Lung (tissue), 17 donors: ENCODE measurements at places on chromosomes 6 and 20.

- DNase-seq = no peak
Measured at GRCh38 chr6:32329141-32329540, 42.6 kb downstream of the TSBP1 start.

- DNase-seq = no peak
Measured at GRCh38 chr6:41093729-41094128, 21.0 kb downstream of the NFYA start.

- no peak for DNase-seq
Measured at GRCh38 chr6:54892831-54893230, 46.3 kb downstream of the FAM83B start.

- no peak for DNase-seq
Measured at GRCh38 chr6:81979767-81980166, 227.3 kb upstream of the TENT5A start.

DNA sequence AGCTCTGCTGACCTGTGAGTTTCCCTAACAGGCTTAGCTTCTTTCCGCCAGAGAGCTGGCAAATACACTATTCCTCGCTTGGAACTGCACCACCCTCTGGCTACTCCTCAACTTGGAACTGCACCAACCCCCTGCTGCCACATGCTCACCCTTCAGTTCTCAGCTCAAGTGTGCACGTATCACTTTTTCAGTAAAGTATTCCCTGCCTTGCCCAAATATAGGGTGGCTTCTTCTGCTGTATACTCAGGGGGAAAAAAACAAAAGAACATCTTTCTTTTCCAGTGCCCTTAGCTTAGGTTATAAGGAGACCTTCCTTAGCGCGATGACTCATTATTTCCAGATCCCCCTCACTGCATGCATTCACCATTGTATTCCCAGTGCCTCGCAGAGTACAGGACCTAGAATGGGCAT lies 21.2 kb downstream of the GNAS-AS1 start:
- peak; percentile 36 for DNase-seq

GRCh38 chr20:353166-353565 lies 6.3 kb downstream of the NRSN2 start:
- no peak for DNase-seq

- peak; percentile 41 for DNase-seq
Measured at GRCh38 chr20:52941808-52942207, 30.4 kb upstream of the TSHZ2 start.

- DNase-seq = no peak
Measured at GRCh38 chr6:145668844-145669243, 66.5 kb downstream of the EPM2A start.

DNA sequence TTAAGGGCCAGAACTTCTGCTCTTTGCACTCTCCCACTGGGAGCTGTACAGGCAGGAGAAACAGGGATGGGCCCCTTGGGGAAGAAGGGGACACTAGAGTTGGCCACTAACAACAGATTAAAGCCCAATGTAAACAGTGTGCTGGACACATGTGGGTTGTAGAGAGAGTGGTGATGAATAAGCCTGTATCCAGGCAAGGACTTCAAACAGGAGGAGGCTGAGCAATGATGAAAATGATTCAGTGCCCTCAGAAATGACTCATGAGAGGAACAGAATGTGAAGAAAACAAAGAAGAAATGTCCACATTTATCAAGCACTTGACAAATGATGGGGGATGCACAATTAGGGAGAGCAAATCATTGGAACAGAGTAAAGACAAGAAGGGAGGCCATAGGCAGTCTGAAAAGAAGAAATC lies 242.3 kb downstream of the TBX18 start:
- DNase-seq = no peak

- DNase-seq = no peak
Measured at GRCh38 chr6:41228616-41229015, 467 bp downstream of the TREML4 start.

DNA sequence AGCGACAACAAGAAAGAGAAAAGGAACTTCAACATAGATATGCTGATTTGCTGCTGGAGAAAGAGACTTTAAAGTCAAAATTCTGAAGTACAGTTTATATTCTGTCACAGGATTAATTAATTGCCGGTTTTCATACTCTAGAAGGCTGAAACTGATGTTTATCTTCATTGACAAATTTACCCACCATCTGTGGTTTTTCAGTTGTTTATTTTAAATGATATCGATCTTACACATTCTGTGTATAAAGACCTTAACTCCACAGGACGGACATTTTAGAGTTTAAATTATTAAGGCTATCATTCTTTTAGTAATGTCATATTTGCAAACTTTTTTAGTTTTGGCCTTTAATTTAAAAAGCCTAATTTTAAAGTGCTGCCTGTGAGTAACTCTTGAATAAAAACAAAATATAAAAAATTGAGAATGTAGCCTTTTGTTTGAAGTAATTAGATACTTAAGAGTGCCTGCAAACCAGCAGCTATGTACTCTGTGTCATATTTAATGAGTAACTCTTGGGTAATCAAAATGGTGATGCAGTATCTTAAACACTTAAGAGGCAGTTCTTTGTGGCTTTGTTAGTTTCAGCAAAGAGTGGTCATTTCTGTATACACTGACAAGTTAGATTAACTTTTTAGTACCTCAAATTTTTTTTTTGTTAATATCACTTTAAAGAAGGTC lies 59.3 kb downstream of the CDC5L start:
- DNase-seq = peak; percentile 33

DNA sequence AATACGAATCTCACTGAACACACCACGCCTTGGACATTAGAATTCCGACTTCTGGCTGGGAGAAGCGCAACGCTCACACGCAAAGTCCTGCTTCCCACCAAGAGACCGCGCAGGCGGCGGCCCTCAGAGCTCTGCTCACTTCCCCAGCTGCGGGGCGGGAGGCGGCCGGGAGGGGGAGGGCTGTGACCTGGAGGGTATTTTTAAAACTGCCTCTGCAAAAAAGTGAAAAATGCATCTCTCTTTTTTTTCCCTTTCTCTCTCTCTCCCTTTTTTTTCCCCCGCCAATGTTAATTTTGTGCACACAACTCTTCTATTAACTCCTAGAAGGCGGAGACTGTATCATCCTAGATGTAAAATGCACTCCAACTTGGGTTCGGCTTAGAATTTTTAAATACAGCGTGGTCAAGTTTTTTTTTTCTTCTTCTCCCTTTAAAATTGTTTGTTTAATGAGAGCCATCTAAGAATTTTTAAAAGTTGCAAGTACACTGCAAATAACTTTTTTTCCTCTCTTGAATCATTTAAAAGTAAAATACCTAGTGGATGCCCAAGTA lies 66.4 kb downstream of the STX11 start:
- no peak for DNase-seq

DNA sequence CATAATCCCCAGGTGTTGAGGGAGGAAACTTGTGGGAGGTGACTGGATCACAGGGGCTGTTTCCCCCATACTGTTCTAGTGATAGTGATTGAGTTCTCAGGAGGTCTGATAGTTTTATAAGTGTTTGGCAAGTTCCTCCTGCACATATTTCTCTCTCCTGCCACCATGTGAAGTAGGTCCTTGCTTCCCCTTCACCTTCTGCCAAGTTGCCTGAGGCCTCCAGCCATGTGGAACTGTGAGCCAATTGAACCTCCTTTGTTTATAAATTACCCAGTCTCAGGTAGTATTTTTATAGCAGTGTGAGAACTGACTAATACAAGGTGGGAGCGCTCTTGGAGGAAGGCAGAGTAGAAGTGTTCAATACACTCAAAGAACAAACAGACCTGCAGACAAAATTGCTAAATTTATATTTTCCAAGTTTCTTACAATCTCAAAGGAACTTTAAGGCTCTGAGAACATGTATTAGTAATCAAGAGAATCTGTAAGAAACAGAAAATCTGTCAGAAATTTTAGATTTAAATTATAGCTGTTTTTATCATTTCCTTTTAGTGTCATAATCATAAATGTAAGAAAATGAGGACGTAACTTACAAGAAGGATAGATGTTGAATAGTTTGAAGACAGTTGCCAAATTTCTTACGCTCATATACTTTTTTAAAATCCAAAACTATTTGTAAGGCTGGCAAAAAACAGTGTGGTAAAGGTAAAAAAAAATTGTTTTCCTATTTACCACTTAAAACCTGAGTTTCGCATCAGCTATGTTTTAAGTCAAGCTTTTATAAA lies 77.7 kb downstream of the ASCC3 start:
- no peak for DNase-seq

GRCh38 chr20:46458866-46459750 lies 52.7 kb upstream of the ELMO2 start:
- peak; percentile 72 for DNase-seq

GRCh38 chr6:148925701-148926100 lies 178.9 kb downstream of the UST start:
- DNase-seq = no peak

GRCh38 chr6:25297823-25298522 lies 18.8 kb downstream of the CARMIL1 start:
- no peak for DNase-seq

DNA sequence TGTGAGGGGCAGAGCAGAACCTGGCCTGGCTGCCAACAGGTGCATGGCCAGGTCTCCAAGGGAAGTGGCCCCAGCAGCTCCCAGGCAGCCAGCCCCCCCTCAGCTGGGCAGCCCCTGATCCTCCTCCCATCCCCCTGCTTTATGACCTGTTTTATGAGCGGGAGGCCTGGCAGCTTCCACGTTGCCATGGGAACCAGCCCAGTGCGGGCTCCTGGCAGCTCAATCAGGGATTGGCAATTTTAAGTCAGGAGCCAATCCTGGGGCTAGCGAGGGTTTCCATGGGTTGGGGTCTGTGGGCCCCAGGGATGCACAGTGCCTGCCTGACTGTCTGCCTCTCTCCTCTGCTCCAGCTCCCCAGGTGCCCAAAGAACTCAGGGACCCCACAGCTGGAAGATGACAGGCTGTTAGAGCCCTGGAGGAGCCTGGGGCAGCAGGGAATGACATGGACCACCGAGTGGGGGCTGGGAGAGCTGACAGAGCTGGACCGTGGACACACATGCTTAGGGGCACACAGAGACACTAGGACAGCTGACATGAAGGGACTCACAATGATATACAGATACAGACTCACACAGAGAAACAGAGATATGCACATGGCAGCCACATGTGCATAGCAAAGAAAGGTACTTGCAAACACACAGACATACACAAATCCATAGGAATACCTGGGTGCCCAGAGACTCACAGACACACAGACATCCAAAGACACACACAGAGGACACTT lies 56.5 kb upstream of the SIRPA start:
- DNase-seq = no peak

DNA sequence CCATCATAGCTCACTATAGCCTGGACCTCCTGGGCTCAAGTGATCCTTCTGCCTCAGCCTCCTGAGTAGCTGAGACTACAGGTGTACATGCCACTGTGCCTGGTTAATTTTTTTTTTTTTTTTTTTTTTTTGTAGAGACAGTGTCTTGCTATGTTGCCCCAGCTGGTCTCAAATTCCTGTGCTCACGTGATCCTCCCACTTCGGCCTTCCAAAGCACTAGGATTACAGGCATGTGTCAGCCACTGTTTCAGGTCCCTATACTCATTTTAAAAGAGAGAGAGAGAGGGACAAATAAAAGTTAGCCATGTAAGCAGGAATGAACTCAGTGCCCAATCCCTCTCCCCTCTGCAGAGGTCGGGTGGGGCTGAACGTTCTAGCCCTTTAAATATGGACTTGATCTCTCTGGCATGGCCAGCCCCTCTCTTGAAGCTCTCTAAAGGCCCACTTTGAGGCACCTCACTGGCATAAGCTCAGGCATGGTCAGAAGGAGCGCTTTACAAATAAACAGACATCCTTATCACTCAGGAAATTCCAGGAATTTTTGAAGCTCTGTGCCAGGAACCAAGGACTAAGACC lies 9.0 kb upstream of the SERPINB1 start:
- DNase-seq = peak; percentile 57

DNA sequence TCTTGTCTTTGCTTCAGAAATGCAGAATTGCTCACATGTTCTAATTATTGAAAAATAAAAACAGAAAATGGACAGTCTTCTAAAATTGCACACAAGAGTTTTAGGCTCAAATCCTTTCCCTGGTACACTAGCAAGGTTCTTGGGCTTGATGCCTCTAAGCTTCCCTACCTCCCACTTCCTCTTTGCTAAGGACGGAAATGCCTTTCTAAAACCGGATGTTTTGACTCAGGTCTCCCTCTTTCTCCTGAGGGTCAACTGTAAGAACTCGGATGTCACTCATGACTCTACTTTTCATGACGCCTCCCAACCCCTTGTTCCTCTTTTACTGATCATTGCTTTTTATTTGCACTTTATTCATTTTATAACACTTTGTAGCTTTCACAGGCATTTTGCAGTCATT lies 613.5 kb downstream of the C6orf118 start:
- DNase-seq = peak; percentile 13

DNA sequence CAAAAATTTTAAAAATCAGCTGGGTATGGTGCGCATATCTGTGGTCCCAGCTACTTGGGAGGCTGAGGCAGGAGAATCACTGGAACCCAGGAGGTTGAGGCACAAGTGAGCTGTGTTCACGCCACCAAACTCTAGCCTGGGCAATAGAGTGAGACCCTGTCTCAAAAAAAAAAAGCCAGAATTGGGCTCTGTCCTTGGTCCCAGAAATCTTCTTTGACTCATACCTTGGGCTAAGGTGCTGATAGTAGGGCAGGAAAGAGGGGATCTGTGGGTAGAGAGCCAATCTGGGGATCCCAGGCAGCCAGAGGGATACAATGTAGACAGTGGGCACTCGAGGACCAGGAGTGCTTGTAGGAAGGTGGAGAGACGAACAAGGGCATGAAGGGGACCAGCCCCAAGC lies 13.3 kb downstream of the ETV7 start:
- DNase-seq = no peak

DNA sequence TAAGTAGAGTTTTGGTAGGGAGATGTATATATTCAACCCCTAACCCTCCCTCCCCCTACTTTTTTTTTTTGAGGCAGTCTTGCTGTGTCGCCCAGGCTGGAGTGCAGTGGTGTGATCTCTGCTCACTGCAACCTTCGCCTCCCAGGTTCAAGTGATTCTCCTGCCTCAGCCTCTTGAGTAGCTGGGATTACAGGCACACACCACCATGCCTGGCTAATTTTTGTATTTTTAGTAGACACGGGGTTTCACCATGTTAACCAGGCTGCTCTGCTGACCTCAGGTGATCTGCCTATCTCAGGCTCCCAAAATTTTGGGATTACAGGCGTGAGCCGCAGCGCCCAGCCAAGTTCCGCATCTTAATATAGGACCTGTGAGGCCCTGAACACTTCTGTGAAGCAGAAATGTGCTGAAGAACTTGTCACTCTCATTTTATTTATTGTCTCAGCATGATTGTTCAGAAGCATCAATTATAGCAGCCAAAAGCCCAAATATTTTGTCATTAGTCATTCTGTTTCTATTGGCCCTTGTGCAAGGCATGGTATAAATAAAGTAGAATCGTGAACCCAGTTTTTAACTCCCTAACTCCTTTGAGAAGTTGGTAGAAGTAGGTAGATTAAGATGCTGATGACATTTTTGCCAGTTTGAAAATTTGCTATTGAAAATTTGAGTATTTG lies 19.4 kb downstream of the DSTN start:
- no peak for DNase-seq

- DNase-seq = no peak
Measured at GRCh38 chr20:48965189-48965910, 43.8 kb downstream of the ARFGEF2 start.
